HFFc6 (cell line): ENCODE measurements at places on chromosomes 4 and X. TPM values are rescaled to one million over a fixed set of nuclear protein-coding genes. Genes with fewer than 3 reads are reported as not detected.
A peak's percentile ranks its signal among the peaks of the same experiment; 100 is the strongest.

DNA sequence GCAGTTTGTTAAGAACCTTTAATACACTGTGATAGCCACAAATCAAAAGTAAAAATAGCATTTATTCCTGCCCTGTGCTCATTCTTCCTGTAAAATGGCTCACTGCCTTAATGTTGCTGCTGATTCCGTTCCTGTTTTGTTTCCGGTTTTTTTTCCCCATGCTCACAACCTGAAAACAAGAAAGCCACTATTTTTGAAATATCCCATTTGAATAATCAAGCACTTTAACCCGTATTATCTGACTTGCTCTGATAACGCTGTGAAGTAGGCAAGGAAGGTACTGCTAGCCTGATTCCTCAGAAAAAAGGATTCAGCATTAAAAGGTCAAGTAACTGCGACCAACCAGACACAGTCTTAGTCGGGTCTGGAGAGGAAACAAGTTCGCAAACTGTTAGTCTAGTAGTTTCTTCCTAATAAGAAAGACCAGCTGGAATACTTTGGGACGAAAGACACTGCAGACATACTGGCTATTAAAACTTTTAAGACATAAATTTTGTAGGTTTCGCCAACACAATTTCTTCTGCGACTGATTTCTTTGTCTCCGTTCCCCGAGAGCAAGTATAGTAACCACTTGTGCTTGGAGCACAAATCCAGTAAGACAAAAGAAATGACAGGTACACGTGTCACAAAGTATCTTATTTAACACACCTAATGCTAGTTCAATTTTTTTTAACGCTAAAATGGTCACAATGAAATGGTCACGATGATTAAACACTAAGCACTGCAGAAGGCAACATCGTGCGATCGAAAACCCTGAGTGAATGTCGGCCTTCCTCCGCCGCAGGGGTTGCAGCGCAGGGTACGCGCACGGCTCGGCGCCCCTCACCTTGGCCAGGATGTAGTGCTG lies 802 bp downstream of the COX18 start:
- DNase-seq: peak; percentile 7

- DNase-seq: no peak
Observed at GRCh38 chr4:169100670-169101101, 90.6 kb upstream of the CBR4 start.

DNA sequence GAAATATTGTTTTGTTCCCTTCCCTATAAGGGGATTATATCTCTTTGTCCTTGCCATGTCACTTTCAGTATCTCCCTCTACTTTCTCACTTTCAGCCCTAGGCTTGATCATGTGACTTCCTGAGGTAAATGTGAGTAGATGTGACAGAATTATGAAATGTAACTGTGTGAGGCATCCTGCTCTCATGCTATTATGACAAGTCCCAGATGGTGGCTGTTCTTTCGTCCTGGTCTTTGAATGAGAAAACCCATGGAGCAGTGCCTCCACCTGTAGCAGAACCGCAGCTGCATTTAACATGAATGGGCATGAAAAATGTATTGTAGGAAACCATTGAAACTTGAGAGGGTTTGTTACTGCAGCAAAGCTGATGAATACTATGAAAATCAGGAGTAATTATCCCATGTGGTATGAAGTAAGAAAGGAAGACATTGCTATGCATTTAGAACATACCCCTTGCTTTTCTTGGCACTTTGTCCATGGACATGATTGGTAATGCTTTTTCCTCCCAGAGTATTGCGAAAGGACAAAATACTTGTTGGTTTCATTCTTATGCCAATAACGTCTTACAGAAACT lies 202.2 kb upstream of the GPRIN3 start:
- peak; percentile 41 for DNase-seq

DNA sequence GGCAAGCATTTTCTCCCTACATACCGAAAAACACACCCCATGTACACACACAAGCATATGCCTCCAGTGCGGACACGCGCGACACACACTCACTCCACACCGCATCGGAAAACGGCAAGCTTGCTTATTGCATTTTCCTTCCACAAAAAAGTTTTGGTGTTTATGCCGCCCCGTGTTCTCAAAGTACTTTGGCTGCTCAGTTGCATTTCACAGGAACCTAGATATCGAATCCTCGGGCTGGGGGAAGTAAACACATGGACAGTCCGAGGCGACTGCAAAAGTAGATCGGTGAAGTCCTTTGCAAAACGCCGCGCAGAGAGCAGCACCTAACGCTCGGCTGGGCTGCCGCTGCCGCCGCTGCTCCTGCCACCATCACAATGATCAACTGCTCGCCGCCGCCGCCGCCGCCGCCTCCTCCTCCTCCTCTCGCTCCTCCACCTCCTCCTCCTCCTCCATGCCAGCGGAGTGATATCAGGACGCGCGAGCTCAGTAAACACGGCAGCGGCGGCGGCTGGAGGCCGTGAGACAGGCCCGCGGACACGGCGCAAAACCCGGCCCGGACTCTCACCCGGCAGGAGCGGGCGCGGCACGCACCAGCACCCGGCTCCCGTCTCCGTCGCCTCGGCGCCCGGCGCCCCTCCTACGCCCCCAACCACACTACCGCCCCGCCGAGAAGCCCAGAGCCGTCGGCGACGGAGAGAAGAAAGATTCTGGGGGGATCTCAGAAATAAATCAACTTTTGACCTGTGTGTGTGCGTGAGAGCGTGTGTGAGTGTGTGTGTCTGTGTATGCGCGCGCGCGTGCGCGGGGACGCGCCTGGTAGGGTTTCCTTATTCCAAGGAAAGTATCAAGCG lies at the start of gene MAML3:
MAML3 (minus strand) TSS at position 467 of the 854 bp plus-strand sequence. CDS start 857 bp downstream, outside the sequence.
- DNase-seq: peak; percentile 97

DNA sequence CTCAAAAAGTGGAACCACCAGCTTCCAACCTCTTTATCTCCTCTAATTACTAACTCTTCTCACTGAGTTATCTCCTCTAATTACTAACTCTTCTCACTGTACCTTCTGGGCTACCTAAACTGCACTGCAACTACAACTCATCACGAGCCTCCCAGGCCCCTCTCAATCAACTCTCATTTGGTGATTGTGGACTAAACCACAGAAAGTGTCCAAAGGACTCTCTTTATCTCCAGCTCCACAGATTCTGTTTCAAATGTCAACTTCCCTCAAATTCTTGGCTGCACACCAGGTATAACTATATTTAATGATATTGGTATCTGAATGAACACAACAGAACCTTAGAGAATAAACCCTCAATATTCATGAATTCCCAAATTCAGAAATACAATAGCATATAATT lies 182.9 kb downstream of the MAML3 start:
- no peak for DNase-seq

DNA sequence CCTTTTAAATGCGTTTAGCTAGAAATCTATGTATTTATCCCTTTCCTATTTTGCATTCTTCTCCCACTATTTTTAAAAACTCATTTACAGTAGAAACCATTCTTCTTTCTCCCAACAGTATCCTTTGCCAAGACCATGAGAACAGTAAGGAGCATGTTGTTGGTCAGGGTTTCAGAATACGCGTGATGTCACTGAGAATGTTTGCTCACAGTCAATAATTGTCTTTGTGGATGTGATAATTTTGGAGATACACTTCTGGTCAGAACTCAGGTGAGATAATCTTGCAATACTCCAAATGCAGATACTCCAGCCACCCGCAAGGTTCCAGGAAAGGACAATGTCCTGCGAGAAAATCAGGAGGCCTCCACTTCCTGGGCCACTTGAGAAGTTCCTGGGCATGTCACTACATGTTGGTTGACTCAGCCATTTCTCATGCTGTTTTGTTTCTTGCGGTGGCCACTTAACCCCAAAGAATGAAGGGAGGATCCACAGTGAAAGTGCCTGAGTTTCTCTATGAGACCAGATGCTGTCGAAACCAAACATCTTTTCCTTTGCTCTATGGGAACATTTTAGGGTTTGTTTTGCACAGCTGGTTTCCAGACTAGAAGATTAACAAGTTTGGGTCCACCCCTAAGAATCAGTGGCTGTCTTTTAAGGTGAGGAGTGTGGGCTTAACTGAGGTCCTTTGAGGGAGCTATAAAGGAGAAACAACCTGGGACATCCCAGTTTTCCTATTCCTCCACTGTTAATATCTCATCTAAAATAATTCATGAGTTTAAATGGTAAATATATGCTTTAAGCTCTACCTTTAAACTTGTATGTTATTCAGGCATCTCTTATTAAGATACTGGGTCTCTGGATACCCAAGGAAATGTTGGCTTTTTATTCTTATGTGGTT lies 116.0 kb downstream of the SOWAHB start:
- DNase-seq: peak; percentile 93

- peak; percentile 31 for DNase-seq
Observed at GRCh38 chr4:176360446-176360845, 40.7 kb downstream of the SPCS3 start.

GRCh38 chr4:76003035-76003434 lies 4.3 kb downstream of the CXCL9 start:
- no peak for DNase-seq

GRCh38 chr4:109016200-109016599 lies 253.3 kb upstream of the ETNPPL start:
- no peak for DNase-seq

- DNase-seq: no peak
Observed at GRCh38 chrX:11185861-11186260, 74.7 kb downstream of the HCCS start.

DNA sequence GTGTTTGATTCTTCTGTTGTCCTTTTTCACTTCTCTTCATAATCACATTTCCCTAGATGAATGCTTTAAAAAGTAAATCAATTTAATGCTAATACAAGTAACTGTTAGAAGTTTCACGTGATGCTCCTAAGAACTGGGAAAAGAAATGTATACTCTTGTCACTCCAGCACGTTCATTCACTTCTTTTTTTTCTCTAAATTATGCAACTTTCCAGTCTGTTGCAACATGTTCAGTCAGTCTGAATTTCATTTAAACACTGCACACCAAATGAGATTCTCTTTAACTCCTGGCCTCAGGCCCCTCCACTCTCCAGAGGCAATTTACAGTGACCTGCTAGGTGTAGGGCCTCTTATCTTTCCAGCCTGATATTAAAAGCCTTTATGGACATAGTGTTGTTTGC lies 321.9 kb downstream of the HS3ST1 start:
- no peak for DNase-seq

GRCh38 chrX:21255032-21255618 lies 119.1 kb upstream of the CNKSR2 start:
- no peak for DNase-seq

GRCh38 chr4:126976850-126977632 lies 655.7 kb upstream of the INTU start:
- DNase-seq: no peak

- no peak for DNase-seq
Observed at GRCh38 chr4:168695288-168695687, 198.4 kb downstream of the PALLD start.

DNA sequence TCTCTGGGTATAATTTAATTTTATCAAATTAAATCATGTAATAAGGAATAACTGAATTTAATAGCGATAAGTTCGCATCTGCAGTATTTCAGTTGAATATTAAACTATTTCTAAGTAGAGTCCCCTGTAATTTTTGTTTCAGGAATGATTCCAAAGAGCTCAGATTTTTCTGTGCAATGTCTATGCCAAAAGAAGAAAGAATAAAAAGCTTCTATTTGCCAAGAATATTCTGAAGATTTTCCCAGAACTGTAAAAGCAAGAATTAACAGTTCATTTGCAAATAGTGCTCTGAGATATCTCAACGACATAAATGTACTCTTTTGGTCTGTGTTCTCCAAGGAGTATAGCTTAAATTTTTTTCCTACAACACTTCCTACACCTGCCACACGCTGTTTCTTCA lies 1242.8 kb upstream of the DIAPH2 start:
- DNase-seq: no peak

GRCh38 chr4:187258651-187259401 lies 535.2 kb upstream of the FAT1 start:
- DNase-seq: no peak

- no peak for DNase-seq
Observed at GRCh38 chrX:37854748-37855147, 7.4 kb upstream of the DYNLT3 start.

- DNase-seq: peak; percentile 41
Observed at GRCh38 chr4:159248384-159249178, 145.7 kb downstream of the RAPGEF2 start.

GRCh38 chr4:108052558-108053120 lies 63.0 kb downstream of the HADH start:
- DNase-seq: no peak

GRCh38 chr4:54004463-54004862 lies 59.9 kb downstream of the CHIC2 start:
- no peak for DNase-seq

DNA sequence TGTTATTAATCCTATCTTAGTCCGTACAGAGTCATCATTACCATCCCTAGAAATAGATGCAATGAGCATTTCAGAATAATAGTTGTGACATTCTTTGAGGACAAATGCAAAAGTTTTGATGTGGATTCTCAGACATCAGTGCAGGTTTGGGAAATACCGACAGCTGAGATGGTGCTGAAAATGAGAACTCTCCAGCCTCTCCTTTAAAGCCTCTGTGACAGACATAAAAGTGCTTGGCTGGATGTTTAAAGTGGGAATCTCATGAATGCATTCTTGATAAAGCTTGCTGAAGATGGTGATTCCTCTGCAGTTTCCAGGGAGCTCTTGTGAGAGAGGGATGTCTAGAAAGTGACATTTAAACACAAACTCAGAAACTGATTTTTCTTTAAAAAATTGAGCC lies 35.0 kb upstream of the SLC7A11 start:
- no peak for DNase-seq

GRCh38 chr4:23889814-23890341 lies at the start of gene PPARGC1A:
PPARGC1A (minus strand) TSS chr4:23890047; CDS start chr4:23889957, 90 bp downstream.
- DNase-seq: no peak

- DNase-seq: no peak
Observed at GRCh38 chr4:107999932-108000539, 10.3 kb downstream of the HADH start.

DNA sequence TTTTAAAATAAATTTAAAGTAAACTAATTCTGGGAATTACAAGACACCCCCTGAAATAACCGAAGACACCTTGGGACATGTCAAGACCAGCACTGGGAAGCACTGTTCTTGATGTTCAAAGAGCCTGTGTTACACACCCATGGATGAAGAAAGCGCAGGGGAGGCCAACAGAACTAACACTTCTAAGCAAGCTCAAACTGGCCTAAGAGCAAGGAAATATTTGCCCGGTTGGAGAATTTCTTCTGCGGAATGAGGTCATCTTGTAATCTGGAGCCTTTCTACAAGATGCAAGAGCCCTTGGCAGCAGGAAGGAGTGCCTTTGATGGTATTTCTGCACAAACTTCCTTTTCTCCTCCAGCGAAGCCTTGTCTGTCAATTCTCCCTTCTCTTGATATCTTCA lies 9.3 kb upstream of the EFHC2 start:
- DNase-seq: no peak

RNF150 gene
- total RNA-seq: 15.1 to 22.3 TPM (median 19.4 TPM) in 3 replicates

PDE5A gene
- 15.4 to 23.2 TPM (median 16.5 TPM) in 3 replicates for total RNA-seq

MAPK10 gene
- total RNA-seq: 0.70 to 2.7 TPM (median 0.79 TPM) in 3 replicates

CDKL2 gene
- total RNA-seq: 0.18 to 0.30 TPM (median 0.23 TPM) in 3 replicates

HSFX2 gene
- total RNA-seq: not detected in 3 replicates

SLITRK4 gene
- not detected in 2 replicates for total RNA-seq

PPP1R3F gene
- 4.2 to 5.2 TPM (median 4.4 TPM) in 3 replicates for total RNA-seq

BMP3 gene
- total RNA-seq: 0.10 to 0.18 TPM (median 0.18 TPM) in 3 replicates

NPY5R gene
- total RNA-seq: not detected in 3 replicates

ADGRG4 gene
- not detected in 3 replicates for total RNA-seq

HTN3 gene
- not detected in 2 replicates for total RNA-seq

PAGE2B gene
- not detected in 2 replicates for total RNA-seq

PORCN gene
- total RNA-seq: 9.0 to 10.8 TPM (median 9.8 TPM) in 3 replicates
